Right kidney (tissue), 9 donors: ENCODE measurements at places on chromosomes 2 and 18.

GRCh38 chr2:144459937-144460336 is 60.0 kb downstream of the ZEB2 start:
- DNase-seq: no peak

DNA sequence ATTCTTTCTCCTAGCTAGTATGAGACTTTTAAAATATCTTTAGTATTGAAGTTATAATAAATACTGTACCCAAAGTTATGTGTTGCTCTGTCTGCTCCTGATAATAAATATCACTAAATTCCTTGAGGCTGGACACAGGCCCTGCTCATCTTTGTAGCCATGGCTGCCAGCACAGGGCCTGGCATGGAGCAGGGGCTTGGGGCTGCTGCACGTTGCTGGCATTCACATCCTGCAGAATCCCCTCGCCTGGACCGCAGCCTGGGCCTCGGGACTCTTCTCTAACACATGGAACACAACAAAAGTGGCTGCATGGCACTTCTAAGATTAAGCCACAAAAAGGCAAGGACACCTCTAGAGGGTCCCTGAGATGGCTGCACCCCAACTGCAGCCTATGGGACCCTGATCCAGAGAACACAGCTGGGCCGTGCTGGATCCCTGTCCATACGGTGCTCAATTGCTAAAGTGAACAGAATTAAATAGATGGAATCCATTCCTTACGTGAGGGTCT is 477.5 kb upstream of the MYT1L start:
- no peak for DNase-seq

DNA sequence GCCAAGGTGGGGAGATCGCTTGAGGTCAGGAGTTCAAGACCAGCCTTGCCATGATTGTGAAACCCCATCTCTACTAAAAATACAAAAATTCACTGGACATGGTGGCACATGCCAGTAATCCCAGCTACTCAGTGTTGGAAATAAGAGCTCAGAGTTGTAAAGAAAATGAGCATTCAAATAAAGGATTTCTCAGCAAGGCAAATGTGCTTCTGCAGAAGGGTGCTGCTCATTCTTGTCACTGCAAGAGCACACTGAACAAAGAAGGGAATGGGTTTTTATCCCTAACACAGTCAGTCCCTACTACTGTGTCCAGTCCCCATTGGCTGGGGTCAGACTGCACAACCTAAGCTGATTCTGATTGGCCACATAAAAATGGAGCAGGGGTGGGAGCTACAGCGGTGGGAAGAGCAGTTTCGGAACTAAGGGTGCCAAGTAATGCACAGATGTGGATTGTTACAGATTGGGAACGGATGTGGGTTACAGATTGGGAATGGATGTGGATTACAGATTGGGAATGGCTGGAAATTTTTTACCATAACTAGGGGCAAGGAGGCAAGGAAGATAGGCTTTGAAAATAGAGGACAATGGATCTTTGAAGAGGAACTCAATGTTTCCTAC is 31.1 kb upstream of the TRAPPC8 start:
- DNase-seq: no peak

GRCh38 chr2:121387591-121388325 is 102.8 kb upstream of the TFCP2L1 start:
- DNase-seq: no peak

- no peak for DNase-seq
These were observed 52.6 kb upstream of the GLI2 start for GRCh38 chr2:120683081-120683480.

DNA sequence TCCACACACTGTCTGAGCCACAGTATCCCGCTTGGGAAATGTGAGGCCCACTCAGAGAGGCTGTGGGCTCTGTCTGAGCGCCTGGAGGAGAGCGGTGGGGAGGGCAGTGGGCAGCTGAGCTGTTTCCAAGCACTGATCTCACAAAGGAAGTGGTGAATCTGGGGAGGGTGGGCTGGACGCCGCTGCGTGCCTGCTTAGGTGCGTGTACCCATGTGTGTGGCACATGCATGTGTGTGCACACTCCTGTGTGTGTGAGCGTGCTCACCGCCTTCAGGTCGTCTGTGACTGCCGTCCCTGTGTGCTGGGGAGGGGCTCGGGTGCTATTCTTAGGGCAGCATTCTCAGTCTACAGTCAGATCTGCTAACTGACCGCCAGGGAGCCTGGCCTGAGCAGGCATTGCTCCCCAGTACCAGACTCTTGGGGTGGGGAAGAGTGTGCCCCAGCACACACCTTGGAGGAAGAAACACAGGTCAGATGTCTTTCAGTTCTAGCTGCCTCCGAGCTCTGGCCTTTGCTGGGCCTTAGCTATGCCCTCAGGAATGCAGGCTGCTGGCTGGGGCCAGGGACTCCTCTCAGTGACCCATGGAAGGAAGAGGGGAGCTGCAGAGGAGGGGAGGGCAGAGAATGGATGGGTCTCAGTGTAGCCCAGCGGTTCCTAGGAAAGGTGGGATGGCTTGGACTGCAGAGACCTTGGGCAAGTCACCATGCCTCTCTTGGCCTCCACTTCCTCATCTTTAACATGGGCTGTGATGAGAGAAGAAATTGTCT is 31.4 kb downstream of the KCNIP3 start:
- DNase-seq: no peak

GRCh38 chr2:73850009-73850408 is 21.2 kb downstream of the STAMBP start:
- no peak for DNase-seq

DNA sequence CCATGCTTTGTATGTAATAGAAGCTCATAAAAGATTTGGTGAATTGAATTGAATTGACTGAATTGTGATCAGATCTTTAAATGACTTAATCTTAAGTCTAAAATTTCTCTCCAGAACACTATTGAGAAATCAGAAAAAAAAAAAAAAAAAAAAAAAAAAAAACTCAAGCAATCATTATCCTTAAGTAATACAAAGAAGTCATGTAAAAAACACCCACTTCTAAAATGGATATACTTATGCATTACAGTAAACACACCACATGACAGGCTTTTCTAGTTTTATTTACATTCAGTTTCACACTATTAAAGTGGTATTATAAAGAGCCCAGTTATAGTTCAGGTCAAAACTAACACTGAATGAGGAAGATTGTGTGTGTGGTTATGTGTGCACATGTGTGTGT is 84.9 kb upstream of the GLS start:
- DNase-seq: no peak
